ENCODE measurements at places on chromosomes 5 and 9.

GRCh38 chr9:100082782-100083181, 16.0 kb downstream of the ERP44 start:
- DNase-seq, result no peak

GRCh38 chr5:120479066-120479465, 15.0 kb downstream of the PRR16 start:
- no peak for DNase-seq

- no peak for DNase-seq
Measured at GRCh38 chr5:76383126-76383832, 19.8 kb upstream of the IQGAP2 start.

DNA sequence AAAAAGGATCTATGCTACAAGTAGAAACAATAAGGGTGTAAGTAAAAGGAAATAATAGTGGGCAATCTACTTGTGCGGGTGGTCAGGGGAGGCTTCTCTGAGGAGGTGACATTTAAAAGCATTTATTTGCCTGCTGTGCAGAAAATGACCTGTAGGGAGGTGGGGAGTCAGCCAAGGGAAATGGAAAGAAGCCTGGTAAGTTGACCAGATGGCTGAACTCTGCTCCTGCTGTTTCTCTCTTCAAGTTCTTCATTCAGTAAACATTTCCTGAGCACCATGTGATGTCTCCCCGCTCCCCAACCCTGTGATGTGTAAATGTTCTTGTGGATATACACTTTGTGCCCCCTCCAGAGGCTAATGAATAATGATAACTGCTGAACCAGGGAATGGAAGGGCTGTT, 9.9 kb upstream of the SPIN1 start:
- DNase-seq, result no peak

DNA sequence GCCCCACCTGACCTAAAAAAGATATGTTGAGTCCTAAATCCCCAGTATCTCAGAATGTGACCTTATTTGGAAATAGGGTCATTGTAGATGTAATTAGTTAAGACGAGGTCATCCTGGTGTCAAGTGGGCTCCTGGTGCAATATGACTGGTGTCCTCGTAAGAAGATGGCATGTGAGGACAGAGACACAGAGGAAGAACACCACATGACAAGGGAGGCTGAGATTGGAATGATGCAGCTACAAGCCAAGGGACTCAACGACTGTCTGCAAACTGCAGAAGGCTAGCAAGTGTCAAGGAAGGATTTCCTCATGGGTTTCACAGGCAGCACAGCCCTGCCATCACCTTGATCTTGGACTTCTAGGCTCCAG, 100.4 kb upstream of the DAP start:
- DNase-seq, result no peak

DNA sequence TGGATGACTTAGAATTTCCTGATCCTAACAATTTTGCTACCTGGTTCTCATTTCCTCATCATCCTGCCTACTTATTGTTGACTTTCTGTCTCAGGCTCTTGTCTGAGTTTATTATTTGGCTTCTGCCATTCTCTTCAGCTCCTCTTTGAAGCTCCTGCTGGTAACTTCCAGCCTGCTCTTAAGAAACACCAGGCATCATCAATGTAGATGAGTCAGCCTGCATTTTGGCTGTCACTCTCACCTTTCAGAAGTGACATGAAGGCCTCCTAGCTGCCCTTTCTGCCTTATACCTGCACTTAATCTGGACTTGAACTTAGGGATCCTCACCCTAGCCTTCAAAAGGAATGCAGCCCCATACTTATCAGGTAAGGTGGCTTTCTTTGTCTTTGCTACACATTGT, 551.8 kb upstream of the ZNF608 start:
- DNase-seq, result no peak

DNA sequence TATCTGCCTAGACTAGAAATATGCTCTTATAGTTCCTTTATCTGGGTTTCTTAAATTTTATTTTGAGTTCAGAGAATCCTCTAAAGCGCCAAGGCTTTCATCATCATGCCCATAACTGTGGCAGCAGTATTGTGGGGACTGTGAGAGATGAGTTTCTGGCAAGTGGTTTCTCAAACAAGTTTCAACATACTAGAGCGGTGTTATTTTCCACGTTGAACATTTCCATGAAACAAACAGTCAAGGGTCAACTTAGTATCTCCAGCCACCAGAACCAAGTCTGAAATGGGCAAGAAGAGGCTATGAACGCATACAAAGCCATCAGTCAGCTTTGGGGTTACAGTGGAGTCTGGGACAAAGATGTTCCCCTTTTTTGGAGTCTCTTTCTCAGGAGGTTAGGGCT, 40.3 kb downstream of the SERINC5 start:
- DNase-seq, result no peak
